RPMI7951 (cell line): ENCODE measurements at places on chromosomes 12 and 14. TPM values are rescaled to one million over a fixed set of nuclear protein-coding genes. Genes with fewer than 3 reads are reported as not detected.
A peak's percentile ranks its signal among the peaks of the same experiment; 100 is the strongest.

DNA sequence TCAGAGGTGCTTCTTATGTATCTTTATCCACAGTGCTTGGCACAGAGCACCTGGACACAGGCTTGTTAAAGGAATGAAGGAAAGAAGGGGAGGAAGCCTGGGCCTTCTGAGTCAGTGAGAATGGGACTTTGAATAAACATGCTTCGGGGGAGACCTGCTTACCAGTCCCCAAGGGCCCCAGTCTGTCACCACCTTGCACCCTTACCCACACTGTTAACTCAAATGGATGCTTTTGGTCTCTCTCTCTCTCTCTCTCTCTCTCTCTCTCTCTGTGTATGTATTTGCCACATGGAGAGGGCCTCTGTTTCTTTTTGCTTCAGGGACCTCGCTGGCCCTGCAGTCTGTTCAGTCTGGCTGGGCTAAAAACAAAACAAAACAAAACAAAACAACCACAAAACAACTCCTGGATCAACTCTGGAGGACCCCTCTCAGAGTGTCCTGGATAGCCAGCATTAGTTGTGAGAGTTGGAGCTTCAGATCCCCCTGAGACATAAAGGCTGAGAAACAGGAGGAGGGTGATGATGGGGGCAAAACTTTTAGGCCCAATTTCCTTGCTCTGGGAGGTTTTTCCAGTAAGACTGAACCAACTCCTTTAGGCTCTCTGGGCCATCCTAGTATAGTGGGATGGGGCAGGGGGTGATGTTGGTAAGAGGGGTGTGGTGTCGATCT is 1.9 kb downstream of the KIF5A start:
- DNase-seq, result no peak

GRCh38 chr14:99571303-99571986 is 32.6 kb downstream of the CCDC85C start:
- no peak for DNase-seq

DNA sequence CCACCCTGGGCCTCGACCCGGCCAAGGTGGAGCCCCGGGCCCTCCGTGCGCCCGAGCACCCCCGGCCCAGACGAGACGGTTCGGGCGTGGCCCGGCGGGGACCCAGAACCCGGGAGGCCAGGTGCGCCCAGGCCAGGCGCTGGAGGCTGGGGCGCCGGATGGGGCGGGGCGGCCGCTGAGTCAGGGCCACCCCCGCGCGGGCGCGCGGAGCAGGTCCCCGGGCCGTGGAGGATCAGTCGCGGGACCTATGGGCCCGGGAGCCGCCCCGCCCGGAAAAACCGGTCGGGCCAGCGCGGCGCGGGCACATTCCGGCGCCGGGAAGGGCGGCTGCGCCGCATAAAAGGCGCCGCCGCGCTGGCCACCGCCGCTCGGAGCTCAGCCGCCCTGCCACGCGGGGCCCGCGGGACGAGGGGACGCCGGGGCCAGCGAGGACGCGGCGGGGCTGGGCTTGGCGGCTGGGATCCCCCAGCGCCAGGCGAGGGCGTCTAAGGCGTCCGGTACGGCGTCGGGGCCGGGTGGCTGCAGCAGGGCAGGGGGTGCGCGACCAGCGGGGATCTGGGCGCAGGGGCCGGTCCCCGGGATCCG is 21.5 kb upstream of the KIF26A start:
- no peak for DNase-seq

DNA sequence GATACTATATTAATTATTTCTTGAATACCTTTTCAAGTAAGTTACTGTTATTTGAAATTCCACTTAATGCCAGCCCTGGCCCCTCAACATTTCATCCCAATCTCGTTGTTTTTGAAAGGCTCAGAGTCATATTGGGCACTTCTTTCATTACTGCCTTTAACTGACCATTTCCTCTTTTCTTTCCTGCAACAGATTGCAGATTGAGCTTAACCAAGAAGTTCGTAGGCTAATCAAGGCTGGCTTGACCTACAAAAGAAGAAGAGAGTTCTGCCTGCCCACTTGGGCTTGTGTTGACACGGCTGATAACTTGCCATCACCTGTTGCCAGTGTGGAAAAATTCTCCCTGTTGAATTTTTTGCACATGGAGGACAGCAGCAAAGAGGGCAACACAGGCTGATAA is 91.0 kb downstream of the FLRT2 start:
- DNase-seq, result no peak

DNA sequence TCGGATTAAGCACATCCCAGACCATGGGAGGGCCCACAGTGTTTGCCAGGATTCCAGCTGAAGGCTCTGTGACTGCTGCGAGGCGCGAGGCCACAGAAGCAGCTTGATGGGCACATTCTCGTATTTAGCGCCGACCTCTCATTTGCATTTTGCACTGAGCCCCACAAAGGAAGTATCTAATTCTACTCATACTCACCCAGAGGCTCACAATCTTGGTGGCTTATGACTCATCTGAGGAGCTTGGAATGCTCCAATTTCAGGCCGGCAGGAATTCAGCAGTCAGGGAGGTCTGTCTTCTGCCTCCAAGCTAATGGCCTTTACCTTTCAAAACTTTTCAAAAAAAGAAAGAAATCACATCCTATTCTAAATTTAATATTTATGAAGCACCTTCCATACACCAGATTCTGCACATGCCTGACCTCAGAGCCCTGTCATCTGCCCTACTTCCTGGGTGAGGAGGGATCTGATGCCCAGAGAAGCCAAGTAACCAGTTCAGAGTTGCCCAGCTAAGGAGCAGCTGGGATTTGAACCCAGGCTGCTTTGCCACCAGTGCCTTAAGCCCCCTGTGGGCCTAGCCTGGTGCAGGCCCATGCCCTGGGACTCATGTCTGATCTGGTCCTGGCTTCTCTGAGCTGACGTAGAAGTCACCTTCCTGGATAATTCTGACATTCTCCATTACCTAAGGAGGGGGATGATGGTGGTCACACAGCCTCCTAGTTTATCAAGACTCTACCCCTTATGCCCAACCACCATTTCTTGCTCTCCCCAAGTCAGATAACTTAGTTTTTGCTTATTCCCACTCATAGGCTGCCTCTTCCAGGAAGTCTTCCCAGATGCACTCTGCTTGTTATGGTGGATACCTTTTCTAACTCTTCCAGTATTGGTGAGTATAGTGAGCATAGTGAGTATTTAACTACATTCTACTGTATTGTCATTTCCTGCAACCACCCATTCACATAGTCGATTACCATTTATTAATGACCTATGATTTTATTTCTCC is 198.9 kb downstream of the RBM19 start:
- DNase-seq, result peak; percentile 88

DNA sequence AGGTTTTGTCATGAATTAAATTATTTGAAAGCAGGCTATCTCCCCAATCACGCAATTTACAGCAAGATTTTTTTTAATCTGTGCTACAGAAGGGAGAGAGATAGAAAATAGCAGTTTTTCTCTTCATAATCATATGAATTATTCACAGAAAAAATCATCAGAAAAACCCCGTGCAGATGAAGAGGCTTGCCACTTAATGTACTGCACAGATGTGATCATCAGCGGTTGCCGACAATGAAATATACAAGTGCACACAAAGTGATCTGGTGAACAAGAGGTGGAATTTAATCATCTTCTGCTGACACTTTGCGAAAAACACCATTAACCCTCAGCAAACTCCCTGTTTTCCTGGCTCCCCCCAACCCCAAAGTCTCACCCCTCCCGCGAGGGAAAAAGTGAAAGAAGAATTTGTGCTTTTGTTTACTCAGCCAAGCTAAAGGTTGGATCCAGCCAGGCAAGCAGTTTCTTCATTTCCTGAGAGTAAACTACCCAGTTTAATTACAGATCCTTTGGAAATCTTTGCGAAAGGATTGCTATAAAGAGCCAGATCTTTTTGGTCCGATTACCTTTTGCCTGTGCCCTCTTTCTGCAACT is 3.1 kb upstream of the LMO3 start:
- no peak for DNase-seq

DNA sequence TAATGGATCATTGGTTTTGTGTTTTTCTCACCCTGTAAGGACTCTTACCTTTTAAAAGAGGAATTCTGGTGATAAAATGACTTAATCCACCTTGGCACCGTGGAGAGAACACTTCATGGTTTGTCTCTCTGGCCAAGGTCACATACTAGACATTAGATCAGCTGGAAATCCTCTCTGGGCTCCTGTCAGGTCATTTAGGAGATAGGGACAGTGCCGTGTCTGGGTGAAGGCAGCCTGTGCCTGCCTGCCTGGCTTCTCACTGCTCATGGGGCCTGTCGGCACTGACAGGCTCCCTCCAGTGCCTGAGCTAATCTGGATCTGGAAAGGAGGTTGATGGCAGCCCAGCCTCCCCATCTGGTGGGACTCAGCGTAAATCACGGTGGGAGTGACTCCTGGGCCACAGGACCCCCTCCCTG is 5.7 kb downstream of the CRADD start:
- no peak for DNase-seq

DNA sequence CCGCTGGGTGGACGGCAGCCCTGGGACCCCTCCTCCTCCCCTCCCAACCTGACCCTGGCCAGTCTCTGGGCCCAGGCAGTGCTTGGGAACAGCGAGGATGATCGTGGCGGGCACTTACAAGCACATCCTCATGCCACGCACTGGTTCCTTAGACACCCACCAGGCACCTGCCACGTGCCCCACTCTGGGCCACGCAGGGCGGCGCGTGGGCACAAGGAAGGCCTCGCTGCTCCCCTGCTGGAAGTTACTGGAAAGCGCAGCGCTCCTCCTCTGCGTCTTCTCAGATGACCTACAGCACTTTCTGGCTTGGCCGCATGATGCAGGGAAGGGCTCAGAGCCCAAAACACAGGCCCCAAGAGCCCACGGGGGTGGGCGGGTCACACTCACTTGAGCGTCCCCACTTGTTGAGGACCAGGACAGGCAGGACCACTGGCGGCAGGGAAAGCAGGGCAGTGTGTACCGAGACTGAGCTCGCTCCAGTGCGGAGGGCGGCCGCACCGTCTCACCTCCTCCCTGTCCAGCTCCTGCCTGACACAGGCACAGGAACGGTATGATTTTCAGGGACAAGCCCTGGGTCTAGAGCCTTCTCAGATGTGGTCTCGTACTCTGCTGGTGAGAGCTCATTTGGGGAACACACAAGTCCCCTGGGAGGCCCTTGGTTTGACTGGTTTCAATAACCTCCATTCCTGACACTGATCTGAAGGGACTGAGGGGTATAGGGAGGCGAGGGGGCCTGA is 128.3 kb upstream of the EVL start:
- no peak for DNase-seq

DNA sequence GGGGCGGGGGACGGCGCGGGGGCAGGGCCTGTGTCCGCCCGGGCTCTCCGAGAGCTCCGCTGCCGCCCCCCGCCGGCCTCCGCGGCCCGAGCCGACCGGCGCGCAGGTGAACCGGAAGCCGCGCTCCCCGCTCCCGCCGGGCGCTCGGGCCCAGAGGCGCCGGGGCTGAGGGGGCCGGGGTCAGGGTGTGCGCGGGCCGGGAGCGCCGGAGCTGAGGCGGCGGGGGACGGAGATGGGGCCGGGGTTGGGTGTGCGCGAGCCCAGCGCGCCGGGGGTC is 431 bp downstream of the HIP1R start:
- DNase-seq, result no peak

- DNase-seq, result peak; percentile 7
Observed at GRCh38 chr12:130715998-130716968, at the start of gene RIMBP2. Gene RIMBP2 (minus strand): TSS chr12:130716299. CDS start chr12:130479013, 237,286 bp downstream.

- no peak for DNase-seq
Observed at GRCh38 chr14:101116486-101117130, 213.1 kb upstream of the RTL1 start.

DNA sequence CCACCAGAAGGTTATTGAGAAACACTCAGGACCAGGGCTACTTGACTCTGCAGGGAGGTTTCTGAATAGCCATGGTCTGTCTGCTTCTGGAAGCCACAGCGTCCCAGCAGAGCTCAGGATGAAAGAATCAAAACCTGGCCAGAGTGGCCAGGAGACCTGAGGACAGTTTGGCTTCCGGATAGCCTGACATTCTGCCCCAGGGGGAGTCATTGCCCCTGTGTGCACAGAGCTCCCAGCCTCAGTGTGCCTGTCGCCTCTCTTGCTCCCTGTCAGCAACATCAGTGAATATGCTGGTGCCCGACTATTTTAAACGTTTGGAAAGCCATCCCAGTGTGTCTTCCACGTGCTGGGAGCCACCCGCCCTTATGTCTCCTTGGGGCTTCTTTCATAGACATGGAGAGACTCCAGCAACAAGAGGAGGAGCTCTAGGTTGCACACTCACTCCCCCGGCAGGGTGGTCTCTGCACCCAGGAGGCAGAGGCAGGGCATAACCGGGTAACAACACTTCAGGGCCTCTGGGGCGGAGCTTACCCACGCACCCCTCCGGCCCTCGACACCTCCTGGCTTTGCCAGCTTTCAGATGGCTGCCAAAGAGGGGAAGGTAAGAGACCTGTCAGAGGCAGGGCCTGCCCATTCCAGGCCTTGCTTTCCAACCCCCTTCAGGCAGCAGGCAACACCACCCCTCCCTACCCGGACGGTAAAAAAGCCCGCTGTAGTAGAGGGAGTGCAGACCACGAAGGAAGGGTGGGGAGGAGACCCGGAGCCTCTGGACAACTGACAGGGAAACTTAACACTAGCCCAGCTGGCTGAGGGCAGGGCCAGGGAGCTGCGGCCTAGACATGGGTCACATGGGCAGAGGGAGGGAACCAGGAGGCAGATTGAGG is 19.0 kb upstream of the SLC6A12 start:
- no peak for DNase-seq

GRCh38 chr12:75623631-75624154 is 112.3 kb upstream of the KRR1 start:
- peak; percentile 96 for DNase-seq

GRCh38 chr12:18752280-18752920 is 14.5 kb downstream of the CAPZA3 start:
- peak; percentile 79 for DNase-seq

DNA sequence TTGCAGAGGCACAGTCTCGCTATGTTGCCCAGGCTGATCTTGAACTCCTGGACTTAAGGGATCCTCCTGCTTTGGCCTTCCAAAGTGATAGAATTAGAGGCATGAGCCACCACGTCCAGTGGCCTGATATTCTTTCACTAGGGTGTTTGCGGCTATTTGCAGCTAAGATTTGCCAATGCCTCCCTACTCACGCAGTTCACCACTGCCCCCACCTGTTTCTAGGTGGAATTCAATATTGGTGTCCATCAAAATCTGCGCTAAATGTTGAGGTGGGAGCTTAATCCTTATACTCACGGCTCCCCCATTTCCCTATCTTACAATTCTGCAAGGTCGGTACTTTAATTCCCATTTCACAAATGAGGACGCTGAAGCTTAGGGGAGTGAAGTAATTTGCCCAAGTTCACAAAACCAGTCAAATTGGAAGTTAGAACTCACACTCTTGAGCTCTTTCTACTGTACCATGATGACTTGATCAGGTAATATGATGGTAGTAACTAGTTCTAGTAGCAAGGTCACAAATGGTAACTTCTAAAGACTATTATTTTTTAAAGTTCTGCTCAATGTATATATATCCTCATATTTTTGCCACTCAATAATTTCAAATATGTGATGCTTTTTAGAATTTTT is 22.1 kb upstream of the LRRC9 start:
- peak; percentile 10 for DNase-seq

- no peak for DNase-seq
Observed at GRCh38 chr14:96986256-96987085, 189.3 kb downstream of the VRK1 start.

GRCh38 chr12:88388566-88389540 is 191.4 kb downstream of the KITLG start:
- DNase-seq, result no peak

PRKD1 gene
- 4.3 and 5.1 TPM in 2 replicates for total RNA-seq

PUS1 gene
- 9.5 and 10.8 TPM in 2 replicates for total RNA-seq

CAPZA3 gene
- not detected in 2 replicates for total RNA-seq

CLMN gene
- total RNA-seq, result 0.59 and 0.72 TPM in 2 replicates

GLT8D2 gene
- total RNA-seq, result 10.4 and 14.8 TPM in 2 replicates

HOXC4 gene
- 2.5 and 4.7 TPM in 2 replicates for total RNA-seq

SLC11A2 gene
- total RNA-seq, result 19.2 and 28.8 TPM in 2 replicates

OR4E1 gene
- total RNA-seq, result not detected in 2 replicates

PITPNM2 gene
- total RNA-seq, result 2.6 and 2.8 TPM in 2 replicates
